Stimulated activated CD8-positive, alpha-beta memory T cell treated with anti-CD3 and anti-CD28 coated beads, Interleukin-7, amount 100 ng/mL, for 24 hours (primary cell): ENCODE measurements at places on chromosomes 7 and 10.

DNA sequence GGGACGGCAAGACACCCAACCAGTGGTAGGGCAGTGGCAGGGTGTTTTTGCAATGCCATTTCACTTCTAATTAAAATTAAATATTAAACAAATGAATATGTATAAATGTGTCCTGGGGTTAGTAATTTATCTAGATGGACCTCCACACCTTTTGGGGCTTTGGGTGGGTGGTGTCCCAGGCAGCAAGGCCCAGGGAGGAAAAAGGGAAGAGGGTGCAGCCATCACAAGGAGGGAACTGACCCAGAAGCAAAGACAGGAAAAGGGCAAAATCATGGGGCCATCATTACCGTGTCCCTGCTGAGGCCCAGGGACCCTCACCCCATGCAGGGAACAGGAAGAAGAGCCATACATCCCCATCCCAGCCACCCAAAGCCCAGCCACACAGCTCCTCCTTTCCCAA is 204.6 kb downstream of the GRID1 start:
- DNase-seq = no peak

GRCh38 chr7:79051915-79052314 is 401.6 kb downstream of the MAGI2 start:
- DNase-seq = no peak

GRCh38 chr7:51070151-51070550 is 246.5 kb downstream of the COBL start:
- DNase-seq = no peak

DNA sequence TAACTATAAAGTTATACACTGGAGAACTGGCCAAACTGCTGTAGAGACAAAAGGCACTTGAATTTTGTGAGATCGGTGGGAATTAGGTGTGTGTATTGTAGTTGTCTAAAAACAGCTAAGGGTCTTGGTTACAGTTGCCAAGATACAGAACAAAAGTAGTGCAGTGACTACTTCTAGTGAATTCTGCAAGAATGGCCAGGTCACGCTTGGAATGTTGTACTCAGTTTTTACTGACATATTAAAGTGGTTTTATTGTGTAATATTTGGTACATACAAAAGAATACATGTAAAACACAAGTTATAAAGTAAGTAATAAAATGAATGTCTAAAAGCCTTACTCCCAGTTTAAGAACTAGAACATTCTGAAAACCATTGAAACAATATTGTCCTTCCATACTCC is 42.4 kb downstream of the PRPF18 start:
- no peak for DNase-seq

- no peak for DNase-seq
Observed at GRCh38 chr7:22864301-22864700, 41.7 kb upstream of the TOMM7 start.

GRCh38 chr7:44967571-44968446 is 11.0 kb downstream of the MYO1G start:
- no peak for DNase-seq

GRCh38 chr7:116290740-116291139 is 80.4 kb downstream of the TES start:
- no peak for DNase-seq

GRCh38 chr10:60009710-60010383 is 103.5 kb upstream of the CCDC6 start:
- no peak for DNase-seq

DNA sequence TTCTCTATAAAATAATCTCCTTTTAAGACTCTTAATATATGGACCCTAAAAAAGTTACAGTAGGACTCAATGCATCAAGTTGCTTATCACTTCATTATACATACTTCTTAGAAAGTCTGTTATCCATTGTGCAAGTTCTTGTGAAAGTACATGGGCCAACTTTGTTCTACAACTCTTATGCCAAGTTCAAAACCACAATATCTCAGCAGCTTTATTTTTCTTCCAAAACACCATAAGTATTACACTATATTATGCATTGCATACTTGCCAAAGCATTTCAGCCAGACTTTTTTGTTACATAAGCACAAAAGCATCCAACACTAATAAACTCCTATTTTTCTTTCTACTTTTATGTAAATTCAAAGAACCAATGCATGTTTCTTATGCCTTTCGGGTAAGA is 94.4 kb downstream of the AHR start:
- no peak for DNase-seq

DNA sequence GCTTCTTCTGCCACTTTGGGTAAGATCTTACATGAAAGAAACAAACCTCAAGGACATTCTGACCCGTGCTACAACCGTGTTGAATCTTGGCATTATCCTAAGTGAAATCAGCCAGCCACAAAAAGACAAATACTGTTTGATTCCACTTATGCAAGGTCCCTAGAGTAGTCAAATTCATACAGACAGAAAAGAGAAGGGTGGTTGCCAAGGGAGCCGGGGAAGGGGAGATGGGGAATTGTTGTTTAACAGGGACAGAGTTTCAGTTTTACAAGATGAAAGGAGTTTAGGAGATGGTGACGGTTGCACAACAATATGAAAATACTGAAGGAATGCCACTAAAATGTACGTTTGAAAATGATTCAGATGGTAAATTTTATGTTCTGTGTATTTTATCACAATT is 12.2 kb upstream of the CLEC2L start:
- no peak for DNase-seq

DNA sequence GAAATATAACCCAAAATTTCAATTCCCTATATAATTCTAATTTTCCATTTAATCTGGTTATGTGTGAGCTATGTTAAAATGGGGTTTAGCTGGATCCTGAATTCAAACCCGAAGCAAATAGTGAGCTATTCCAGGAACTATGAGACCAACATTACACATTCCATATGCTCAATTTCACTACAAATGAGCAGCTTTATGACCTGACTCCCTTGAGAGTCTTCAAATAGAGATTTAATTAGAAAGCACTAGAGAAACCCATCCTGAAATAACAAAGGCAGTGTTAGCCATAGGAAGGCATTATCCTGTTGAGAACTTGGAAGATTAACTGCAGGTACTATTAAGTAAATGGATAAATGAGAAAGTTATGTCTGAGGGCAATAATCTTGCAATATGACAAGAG is 890.0 kb downstream of the GRM8 start:
- DNase-seq = no peak

DNA sequence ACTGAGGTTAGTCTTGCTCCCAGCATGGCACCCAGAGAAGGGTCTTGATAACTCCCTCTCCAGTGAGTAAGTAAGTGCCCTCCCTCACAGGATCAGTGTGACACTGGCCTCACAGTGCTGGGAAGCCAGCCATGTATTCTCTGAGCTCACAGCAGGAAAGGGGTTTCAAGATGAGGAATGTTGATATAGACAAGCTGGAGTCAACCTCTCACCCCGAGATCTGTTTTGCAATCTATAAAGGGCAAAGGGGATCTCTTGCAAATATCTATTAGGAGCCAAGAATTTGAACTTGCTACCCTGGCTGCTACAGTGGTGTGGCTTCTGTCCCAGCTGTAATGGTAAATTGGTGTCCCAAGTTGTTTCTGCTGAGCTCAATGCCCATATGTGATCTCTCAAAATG is 70.2 kb upstream of the ADAM12 start:
- no peak for DNase-seq

GRCh38 chr10:50604809-50605208 is 18.9 kb downstream of the SGMS1 start:
- no peak for DNase-seq

DNA sequence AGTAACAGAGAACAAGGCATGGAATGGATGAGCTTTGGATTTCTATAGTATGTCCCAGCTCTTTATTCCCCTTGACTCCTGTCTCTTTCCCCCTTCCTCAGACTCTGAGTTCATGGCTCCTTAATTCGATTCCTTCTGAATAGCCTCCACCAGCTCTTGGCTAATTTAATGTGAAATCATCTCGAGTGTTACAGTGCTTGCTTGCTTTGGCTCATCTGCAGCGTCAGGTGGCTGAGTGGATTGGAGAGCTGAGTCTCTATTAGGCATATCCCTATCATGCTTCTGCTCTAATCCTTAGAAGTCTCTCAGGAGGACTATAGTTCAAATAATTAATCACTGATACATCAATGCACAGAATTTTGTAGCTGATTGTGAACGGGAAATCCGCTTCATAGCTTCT is 134.6 kb downstream of the LRRC4 start:
- DNase-seq = no peak

- no peak for DNase-seq
Observed at GRCh38 chr10:35391153-35391953, 55.0 kb downstream of the CCNY start.

DNA sequence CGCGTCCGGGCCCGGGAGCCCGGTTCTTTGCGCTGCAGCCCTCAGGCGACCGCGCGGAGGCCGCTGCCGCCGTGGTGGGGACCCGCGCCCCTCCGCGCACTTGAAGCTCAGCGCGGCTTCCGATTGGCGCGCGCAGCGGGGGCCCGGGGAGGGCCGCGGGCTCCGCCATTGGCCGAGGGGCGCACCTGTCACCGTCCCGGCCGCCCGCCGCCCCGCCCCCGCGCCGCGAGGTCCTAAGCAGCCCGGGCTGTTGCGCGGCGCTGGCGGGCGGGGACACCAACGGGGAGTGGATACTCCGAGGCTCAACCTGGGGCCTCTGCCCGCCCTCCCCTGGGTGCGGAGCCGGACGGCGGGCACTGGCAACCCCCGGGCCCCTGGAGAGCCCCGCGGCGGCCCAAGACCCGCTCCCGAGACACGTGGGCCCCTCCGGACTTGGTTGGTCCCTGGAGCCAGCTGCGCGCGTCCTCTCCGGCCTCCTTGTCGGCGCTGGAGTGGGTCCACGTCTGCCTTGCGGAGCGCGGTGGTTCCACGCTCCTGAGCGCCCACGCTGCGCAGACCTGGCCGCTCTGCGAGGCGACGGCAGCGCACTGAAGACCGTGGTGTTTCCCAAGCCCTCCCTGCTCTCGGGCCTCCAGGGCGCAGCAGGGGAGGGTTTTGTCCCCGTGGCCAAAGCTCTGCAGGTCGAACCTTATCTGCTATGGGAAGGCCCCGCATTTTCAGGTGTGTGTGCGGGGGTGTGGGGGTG is at the start of gene MNX1:
TSS of gene MNX1 (minus strand) at position 76 of the 745 bp plus-strand sequence. CDS start 313 bp downstream, outside the sequence.
- peak; percentile 13 for DNase-seq

DNA sequence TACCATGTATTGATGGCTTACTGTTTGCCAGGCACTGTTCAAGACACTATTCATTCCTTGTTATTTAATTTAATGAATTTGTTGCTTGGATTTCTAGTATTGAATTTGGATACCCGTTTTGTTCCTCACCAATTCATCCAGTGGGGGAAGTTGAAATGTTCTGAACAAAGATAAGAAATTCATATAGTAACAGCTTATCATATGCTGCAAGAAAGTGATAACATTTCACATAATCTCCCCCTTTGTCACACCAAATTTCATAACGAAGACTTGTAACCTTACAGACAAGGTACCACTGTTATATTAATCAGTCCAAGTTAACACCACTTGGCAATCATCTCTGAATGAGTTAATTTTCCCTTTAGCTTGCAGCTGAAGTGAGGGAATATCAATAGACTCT is 42.1 kb downstream of the SCIN start:
- DNase-seq = no peak

DNA sequence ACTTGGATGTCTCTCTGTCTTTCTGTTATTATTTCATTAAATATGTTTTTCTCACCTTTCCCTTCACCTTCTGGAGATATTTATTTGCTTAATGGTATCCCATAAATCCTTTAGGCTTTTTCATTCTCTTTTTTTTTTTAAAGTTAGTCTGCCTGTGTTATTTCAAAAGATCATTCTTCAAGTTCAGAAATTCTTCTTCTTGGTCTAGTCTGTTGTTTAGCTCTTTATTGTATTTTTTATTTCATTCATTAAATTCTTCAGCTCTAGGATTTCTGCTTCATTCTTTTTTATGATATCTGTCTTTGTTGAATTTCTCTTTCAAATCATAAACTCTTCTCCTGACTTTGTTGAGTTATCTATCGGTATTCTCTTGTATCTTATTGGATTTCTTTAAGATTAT is 312.1 kb upstream of the KAT6B start:
- DNase-seq = no peak

DNA sequence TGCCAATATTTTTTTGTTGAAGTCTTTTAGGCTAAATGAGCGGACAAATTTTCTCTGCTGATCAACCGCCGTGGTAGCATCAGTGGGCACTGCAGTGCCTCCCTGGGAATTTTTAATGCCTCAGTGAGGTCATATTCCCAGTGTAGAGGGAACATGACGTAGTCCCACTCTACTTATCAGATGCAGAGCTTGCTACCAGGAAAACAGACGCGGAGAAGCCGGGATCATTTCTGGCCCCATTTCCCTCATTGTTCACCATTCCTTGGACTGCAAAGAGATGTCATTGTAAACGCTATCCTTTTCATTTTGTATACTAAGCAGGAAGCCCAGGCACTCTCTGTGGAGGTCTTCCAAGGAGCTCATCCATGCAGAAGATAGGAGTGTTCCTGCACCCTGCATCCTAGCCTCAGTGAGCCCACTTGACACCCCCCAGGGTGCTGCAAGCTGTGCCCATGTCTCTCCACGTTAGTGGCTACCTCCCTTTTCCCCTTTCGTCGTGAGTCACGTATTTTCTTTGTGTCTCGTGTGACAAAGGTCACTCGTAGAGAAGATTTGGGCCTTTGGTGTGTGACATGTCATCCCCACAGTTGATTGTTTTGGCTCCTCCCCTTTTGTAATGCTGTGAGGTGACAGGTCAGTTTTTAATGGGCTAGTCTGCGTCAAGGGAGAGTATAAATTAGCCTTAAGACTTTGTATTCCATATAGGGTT is 145.5 kb downstream of the TCF7L2 start:
- no peak for DNase-seq
